ENCODE measurements at places on chromosomes 12 and 14. TPM values are rescaled to one million over a fixed set of nuclear protein-coding genes. Genes with fewer than 3 reads are reported as not detected.
A peak's percentile ranks its signal among the peaks of the same experiment; 100 is the strongest.

Gene LIN7A
- total RNA-seq = 4.6 TPM

Gene OVCH1
- total RNA-seq = 0.16 TPM

DNA sequence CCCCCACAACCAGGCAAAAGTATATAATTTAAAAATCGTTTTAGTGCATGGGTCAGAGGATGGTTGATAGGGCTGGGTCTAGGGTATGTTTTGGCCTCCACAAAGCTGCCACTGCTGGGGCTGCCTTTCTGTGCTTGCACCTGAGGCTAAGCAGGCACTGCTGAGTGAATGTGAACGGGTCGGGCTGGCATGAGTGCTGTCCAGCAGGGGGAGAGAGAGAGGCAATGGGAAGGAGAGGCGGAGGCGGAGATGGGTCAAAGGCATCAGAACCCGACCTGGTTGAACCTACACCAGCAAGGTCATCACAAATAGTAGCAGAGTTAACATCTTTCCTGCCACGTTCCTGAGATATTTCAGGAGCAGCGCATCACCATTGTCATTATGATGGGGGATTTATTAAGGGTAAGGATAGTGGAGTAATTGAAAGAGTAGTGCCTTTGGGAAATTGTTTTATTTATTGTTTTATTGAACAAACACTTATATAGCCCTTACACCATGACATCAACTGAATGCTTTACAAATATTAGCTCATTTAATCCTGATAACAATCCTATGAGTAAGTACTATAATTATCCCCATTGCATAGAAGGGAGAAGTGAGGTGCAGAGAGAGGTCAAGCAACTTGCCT is 5.8 kb upstream of the NRXN3 start:
- H3K27me3 ChIP-seq = no peaks in the 10 kb centered on the region
- H3K4me3 ChIP-seq = no peak overlapping the region
- H3K27ac ChIP-seq = no peak overlapping the region
- no peaks in the 10 kb centered on the region for H3K4me1 ChIP-seq

Gene PSEN1
- 46.0 TPM for total RNA-seq

Gene TAS2R8
- not detected for total RNA-seq

Gene B4GALNT3
- 0.33 TPM for total RNA-seq

DNA sequence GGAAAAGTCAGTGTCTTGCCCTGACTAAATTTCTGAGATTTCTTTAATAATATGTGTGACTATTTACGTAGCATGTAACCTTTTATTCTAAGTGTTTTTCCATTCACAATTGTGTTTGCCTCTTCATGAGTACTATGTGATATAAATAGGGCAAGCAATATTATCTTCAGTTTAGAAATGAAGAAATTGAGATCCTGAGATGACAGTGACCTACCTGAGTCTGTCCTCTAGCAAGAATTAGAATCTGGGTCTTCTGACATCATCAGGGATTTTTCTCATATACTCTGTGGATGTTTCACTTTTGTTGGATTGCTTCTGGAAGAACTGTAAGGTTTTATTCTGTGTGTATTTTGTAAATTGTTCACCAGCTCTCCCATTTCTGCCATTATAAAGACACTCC is 35.0 kb downstream of the TMTC2 start:
- DNase-seq = no peak
- no peaks in the 10 kb centered on the region for H3K4me1 ChIP-seq
- H3K4me3 ChIP-seq = no peak overlapping the region
- no peaks in the 10 kb centered on the region for H3K36me3 ChIP-seq
- H3K27me3 ChIP-seq = no peaks in the 10 kb centered on the region
- H3K27ac ChIP-seq = no peak overlapping the region

Gene KRT78
- total RNA-seq = not detected

GRCh38 chr14:28709571-28710305 is 56.8 kb upstream of the FOXG1 start:
- DNase-seq = no peak
- no peak overlapping the region for H3K27ac ChIP-seq
- H3K36me3 ChIP-seq = no peaks in the 10 kb centered on the region
- H3K4me1 ChIP-seq = no peaks in the 10 kb centered on the region
- H3K4me3 ChIP-seq = no peak overlapping the region

Gene SLC5A8
- not detected for total RNA-seq

GRCh38 chr14:104224506-104225277 is 86.3 kb downstream of the KIF26A start:
- no peak overlapping the region for H3K27ac ChIP-seq
- DNase-seq = no peak
- H3K36me3 ChIP-seq = no peaks in the 10 kb centered on the region
- H3K4me1 ChIP-seq = no peaks in the 10 kb centered on the region
- H3K27me3 ChIP-seq = peaks cover 15% of the 10 kb centered on the region

- no peaks in the 10 kb centered on the region for H3K36me3 ChIP-seq
- H3K4me1 ChIP-seq = no peaks in the 10 kb centered on the region
- no peak overlapping the region for H3K27ac ChIP-seq
- no peak for DNase-seq
- no peak overlapping the region for H3K4me3 ChIP-seq
Measured at GRCh38 chr14:104335176-104335575, 196.8 kb downstream of the KIF26A start.

GRCh38 chr12:99649551-99649950 is 2.0 kb downstream of the GARIN6 start:
- H3K36me3 ChIP-seq = no peaks in the 10 kb centered on the region
- H3K4me1 ChIP-seq = no peaks in the 10 kb centered on the region
- no peak overlapping the region for H3K27ac ChIP-seq
- H3K4me3 ChIP-seq = no peak overlapping the region

Gene WSCD2
- total RNA-seq = 5.0 TPM

Gene CLEC6A
- total RNA-seq = not detected

Gene GPD1
- total RNA-seq = 2.1 TPM

- no peaks in the 10 kb centered on the region for H3K27me3 ChIP-seq
- no peak overlapping the region for H3K27ac ChIP-seq
- no peak overlapping the region for H3K4me3 ChIP-seq
Measured at GRCh38 chr14:105877645-105878044, 351.3 kb downstream of the TMEM121 start.

GRCh38 chr12:93380480-93381121 is 2.9 kb downstream of the NUDT4 start:
- H3K36me3 ChIP-seq = no peaks in the 10 kb centered on the region
- DNase-seq = no peak
- peak overlapping the region; percentile 96 for H3K27ac ChIP-seq
- H3K27me3 ChIP-seq = no peaks in the 10 kb centered on the region
- H3K4me1 ChIP-seq = peaks cover 53% of the 10 kb centered on the region

- no peak overlapping the region for H3K27ac ChIP-seq
- no peaks in the 10 kb centered on the region for H3K36me3 ChIP-seq
- H3K27me3 ChIP-seq = no peaks in the 10 kb centered on the region
- DNase-seq = no peak
- H3K4me3 ChIP-seq = no peak overlapping the region
- H3K4me1 ChIP-seq = peaks cover 9% of the 10 kb centered on the region
Measured at GRCh38 chr12:98464190-98464589, 51.2 kb upstream of the TMPO start.

DNA sequence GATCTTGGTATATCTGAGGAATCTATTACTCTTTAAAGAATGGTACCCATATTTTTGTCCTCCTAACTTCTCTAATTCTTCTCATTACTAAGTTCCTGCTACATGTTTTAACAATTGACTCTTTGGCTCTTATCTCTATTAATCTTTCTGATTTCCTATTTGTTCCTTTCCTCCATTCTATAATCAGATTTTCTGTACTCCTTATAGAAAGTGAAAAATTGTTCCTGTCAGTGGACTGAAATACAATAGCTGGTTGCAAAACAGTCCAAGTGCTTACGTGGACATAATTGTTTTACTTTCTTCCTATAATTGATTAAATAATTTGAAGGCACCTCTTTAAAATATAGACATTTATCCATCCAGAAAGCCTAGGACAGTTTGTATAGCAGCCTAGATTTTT is 86.7 kb upstream of the PTHLH start:
- no peak for DNase-seq
- no peak overlapping the region for H3K4me3 ChIP-seq
- no peaks in the 10 kb centered on the region for H3K36me3 ChIP-seq

Gene IQSEC3
- 1.1 TPM for total RNA-seq

Gene TCL1B
- total RNA-seq = not detected

- H3K4me1 ChIP-seq = no peaks in the 10 kb centered on the region
- no peak overlapping the region for H3K4me3 ChIP-seq
- DNase-seq = peak; percentile 17
- no peaks in the 10 kb centered on the region for H3K27me3 ChIP-seq
Measured at GRCh38 chr14:74965486-74966153, 10.2 kb upstream of the PGF start.

GRCh38 chr12:82873309-82873708 is 186.6 kb downstream of the TMTC2 start:
- DNase-seq = no peak
- H3K27me3 ChIP-seq = no peaks in the 10 kb centered on the region
- peaks cover 61% of the 10 kb centered on the region for H3K4me1 ChIP-seq
- H3K4me3 ChIP-seq = no peak overlapping the region
- no peaks in the 10 kb centered on the region for H3K36me3 ChIP-seq

- H3K36me3 ChIP-seq = no peaks in the 10 kb centered on the region
- peak overlapping the region; percentile 79 for H3K27ac ChIP-seq
Measured at GRCh38 chr12:55741931-55742680, 816 bp upstream of the GDF11 start.

Gene RAPGEF3
- total RNA-seq = 36.8 TPM

DNA sequence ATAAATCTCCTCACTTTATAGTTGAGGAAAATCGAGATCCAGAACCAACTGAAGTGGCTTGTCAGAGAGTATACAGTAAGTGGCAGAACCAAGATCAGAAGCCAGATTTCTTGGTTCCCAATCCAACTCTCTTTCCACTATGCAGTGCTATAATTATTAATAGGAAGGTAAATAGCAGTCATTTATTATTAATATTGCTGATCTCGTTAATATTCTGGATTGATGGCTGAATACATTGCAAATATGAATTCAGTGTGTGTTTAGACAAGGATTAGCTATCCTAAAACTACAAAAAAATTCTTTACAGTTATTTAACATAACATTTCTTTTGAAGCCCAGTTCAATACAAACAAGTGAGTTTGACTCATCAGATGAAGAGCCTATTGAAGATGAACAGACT is 2.8 kb downstream of the CDKN3 start:
- H3K27me3 ChIP-seq = no peaks in the 10 kb centered on the region
- H3K36me3 ChIP-seq = no peaks in the 10 kb centered on the region
- H3K4me1 ChIP-seq = peaks cover 9% of the 10 kb centered on the region
- H3K4me3 ChIP-seq = no peak overlapping the region
- DNase-seq = no peak
- H3K27ac ChIP-seq = no peak overlapping the region

Gene FGD6
- total RNA-seq = 56.6 TPM

- H3K4me3 ChIP-seq = no peak overlapping the region
- H3K36me3 ChIP-seq = no peaks in the 10 kb centered on the region
- H3K4me1 ChIP-seq = no peaks in the 10 kb centered on the region
- no peaks in the 10 kb centered on the region for H3K27me3 ChIP-seq
Measured at GRCh38 chr14:74960736-74961135, 5.3 kb upstream of the PGF start.

Gene TAS2R20
- total RNA-seq = 2.6 TPM

DNA sequence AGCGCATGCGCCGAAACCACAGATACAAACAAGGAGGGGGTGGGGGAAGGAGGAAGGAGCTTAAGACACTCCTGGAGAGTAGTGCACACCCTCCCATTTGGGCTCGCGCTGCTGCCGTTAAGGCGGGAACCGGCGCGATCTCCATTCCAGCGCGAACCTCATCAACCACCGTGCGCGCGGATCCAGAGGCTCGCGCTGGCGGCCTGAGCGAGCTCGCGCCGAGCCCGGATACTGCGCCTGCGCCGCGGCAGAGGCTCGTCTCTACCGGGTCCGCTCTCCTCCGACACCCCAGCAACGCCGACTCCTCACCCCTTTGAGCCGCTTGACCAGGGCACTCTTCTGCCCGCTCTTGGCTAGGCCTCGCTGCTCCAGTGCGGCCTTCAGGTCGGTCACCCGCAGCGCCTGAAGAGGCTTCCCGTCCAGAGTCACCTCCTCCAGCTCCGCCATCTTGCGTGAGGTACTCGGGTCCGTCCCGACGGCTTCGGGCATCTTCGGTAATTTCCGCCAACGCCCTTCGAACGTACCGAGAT is at the start of gene ACIN1:
Gene ACIN1 (minus strand): TSS at position 471 of the 530 bp plus-strand sequence. CDS start 24 bp downstream, at position 447.
- H3K27ac ChIP-seq = peak within 1 kb of the TSS; percentile 98
- peaks cover 39% of the 10 kb centered on the region for H3K4me1 ChIP-seq
- peak within 1 kb of the TSS; percentile 79 for H3K4me3 ChIP-seq
- peak; percentile 90 for DNase-seq

- no peak for DNase-seq
- no peaks in the 10 kb centered on the region for H3K27me3 ChIP-seq
- H3K4me1 ChIP-seq = no peaks in the 10 kb centered on the region
- no peak overlapping the region for H3K27ac ChIP-seq
- no peaks in the 10 kb centered on the region for H3K36me3 ChIP-seq
Measured at GRCh38 chr12:127133675-127134335, 1133.2 kb upstream of the TMEM132C start.

GRCh38 chr12:16555630-16556029 is 50.3 kb downstream of the LMO3 start:
- no peak overlapping the region for H3K27ac ChIP-seq
- no peaks in the 10 kb centered on the region for H3K36me3 ChIP-seq
- H3K27me3 ChIP-seq = no peaks in the 10 kb centered on the region

DNA sequence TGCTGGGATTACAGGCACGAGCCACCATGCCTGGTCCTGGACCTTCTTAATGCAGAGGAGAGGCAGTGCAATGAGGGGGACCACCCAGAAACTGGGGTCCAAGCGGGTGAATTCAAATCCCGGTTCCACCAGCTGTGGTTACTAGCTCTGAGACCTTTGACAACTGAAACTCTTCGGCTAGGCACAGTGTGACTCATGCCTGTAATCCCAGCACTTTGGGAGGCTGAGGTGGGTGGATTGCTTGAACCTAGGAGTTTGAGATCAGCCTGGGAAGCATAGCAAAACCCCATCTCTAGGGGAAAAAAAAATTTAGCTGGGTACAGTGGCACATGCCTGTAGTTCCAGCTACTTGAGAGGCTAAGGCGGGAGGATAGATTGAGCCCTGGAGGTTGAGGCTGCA is 5.0 kb upstream of the CD4 start:
- H3K4me1 ChIP-seq = peaks cover under 1% of the 10 kb centered on the region
- no peaks in the 10 kb centered on the region for H3K36me3 ChIP-seq

DNA sequence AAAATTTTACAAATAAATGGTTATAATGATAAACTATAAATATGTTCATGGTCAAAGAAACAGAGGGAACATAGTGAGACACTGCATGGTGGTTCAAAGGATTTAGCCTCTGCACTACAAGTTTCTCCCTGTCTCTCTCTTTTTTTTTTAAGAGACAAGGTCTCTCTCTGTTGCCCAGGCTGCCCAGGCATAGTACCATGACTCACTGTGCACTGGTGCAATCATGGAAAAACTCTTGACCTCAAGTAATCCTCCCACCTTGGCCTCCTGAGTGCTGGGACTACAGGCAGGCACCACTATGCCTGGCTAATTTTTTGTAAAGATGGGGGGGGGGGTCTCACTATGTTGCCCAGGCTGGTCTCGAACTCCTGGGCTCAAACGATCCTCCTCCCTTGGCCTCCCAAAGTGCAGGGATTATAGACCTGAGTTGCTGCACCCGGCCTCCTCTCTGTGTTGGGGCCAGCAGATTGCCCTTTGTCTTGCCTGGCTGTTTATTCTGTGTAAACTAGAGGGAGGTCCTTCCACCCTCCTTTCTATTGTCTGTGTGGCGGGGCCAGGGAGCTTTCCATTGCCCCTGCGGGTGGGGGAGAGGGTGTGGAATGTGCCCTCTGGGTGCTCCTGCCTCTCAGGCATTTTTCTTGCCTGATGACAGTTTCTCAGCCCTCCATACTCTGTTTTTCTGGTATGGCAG is 22.1 kb downstream of the MTHFD1 start:
- no peaks in the 10 kb centered on the region for H3K4me1 ChIP-seq
- H3K4me3 ChIP-seq = no peak overlapping the region
- no peaks in the 10 kb centered on the region for H3K27me3 ChIP-seq
